ENCODE measurements at places on chromosomes 11 and 22.

DNA sequence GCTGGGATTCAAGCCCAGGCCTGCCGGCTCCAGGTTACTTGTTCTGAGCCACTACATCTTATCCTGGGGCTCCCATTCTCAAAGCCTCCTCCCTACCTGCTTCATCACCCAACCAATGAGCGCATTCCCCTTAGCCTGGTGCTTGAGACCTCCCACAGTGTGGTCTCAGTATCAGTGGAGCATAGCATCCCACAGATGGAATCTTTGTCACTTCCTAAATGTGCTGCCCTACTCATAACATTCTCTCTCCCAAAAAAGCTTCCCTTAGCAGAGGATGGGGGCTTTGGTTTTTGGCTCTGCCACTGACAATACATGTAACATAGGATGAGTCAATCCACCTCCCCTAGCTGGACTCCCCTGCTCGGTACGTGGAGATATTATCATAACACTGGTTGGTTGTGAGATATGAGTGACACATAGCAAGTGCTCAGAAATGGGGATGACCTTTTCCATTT is 28.8 kb downstream of the TEAD1 start:
- DNase-seq: peak; percentile 51

DNA sequence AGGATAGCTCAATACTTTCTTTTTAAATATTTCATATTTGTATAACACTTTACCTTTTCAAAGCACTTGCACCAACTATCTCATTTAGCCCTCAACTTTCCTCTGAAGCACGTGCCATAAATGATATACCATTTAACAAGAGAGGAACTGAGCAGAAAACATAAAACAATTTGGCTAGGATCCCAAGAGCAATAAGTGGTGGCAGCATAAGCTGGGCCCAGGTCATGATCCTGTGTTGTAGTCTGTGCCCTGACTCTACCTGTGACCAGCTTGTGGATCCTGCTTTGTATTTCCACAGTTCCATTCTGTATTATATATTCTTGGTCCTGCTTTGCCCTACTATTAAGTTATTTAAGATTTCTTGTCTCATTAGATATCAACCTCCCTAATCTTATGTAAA is 11.5 kb downstream of the ATP5MG start:
- DNase-seq: no peak

DNA sequence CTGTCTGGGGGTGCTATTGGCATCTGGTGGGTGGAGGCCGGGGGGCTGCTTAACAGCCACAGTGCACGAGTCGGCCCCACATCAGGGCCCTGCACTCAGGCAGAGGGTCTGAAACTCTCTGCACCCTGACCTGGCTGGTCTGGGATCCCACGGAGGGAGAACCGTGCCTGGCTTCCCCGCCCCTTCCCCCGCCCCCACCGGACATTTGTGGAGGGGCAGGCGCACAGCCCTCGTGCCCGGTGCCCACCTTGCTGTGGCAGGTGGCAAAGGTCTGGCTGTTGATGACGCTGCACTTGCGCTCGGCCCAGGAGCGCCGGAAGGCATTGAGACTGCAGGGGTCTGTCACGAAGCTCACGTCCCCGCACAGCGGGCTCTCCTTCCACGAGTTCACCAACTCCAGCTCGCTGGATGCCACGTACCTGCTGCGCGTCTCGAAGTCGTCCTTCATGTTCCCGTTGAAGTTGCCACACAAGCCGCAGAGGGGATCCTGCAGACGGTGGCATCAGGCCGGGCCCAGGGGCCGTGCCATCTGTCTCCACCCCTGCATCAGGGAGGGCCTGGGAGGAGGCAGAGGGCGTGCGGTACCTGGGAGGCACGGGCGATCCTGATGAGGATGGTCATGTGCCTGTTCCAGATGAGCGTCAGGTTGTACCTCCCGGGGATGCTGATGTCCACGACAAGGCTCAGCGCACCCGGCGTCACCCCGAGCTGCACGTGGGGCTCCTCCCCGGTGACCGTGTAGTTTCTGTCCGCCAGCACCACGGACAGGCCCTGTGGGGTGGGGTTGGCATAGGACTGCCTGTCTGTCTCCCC is 11.7 kb downstream of the MUC6 start:
- no peak for DNase-seq

DNA sequence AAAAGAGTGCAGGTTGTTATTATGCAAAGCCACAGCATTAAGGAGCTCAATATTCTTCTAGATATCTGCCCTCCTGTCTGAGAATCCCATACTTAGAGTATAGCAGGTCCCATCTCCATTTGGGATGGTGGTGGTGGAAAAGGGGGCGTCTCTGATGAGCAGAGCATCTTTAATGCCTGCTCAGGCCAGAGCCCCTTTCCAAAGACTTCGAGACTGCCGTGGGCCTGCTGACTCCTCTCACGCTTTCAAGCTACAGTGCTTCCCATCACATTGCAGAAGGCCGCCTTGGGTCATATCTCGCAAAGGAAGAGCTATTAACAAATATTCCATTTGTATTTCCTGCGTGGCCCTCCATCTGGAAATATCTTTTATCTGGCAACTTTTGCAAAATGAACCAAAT is 10.9 kb downstream of the LMO2 start:
- no peak for DNase-seq

- peak; percentile 48 for DNase-seq
These were observed 15.7 kb downstream of the DTX4 start for GRCh38 chr11:59187587-59187986.

- DNase-seq: no peak
These were observed 93.7 kb upstream of the SPON1 start for GRCh38 chr11:13868710-13869397.

DNA sequence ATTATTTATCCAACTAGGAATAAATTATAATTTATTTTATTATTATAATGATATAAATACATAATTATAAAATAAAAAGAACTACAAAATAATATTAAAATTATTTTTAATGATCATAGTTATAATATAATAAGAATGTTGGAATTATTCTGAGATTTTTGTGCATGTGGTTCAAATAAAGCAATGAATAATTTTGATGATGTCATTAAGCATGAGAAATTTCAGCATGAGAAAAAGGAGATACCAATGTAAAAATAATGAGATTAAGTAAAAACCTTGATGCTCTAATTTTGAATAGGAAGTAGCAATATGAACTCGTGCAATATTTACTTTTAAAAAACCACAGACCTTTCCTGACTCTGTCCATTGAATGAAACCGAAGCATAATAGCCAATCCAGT is 181.8 kb upstream of the MTNR1B start:
- DNase-seq: no peak

Measured in EH (cell line).